T-helper 1 cell (primary cell): ENCODE measurements at places on chromosomes 6 and 20.

GRCh38 chr6:16183187-16183664 lies 54.3 kb downstream of the MYLIP start:
- DNase-seq: no peak

- no peak for DNase-seq
These were observed at the start of gene FAM162B for GRCh38 chr6:116764961-116765841. FAM162B (minus strand) TSS chr6:116765719; CDS start chr6:116765576, 143 bp downstream.

GRCh38 chr6:15796844-15797243 lies 134.0 kb upstream of the DTNBP1 start:
- DNase-seq: no peak

DNA sequence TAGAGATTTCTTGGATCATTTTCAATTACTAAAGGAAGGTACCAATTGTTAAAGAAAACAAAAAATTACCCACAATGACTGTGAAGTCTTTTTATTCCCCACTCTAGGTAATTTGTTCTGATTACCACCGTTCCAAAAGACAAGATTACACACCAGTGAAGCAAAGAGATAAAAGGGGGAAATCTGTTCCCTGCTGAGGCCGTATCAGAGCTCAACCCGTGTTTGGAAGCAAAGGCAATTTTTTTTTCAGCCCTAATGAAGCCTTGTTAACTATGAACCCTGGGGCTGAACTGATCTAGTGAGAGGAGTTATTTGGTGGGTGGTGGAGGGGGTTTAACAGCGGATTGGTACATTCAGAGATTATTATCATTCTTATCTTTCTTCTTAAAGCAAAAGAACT lies 128.5 kb downstream of the ALDH8A1 start:
- DNase-seq: no peak

DNA sequence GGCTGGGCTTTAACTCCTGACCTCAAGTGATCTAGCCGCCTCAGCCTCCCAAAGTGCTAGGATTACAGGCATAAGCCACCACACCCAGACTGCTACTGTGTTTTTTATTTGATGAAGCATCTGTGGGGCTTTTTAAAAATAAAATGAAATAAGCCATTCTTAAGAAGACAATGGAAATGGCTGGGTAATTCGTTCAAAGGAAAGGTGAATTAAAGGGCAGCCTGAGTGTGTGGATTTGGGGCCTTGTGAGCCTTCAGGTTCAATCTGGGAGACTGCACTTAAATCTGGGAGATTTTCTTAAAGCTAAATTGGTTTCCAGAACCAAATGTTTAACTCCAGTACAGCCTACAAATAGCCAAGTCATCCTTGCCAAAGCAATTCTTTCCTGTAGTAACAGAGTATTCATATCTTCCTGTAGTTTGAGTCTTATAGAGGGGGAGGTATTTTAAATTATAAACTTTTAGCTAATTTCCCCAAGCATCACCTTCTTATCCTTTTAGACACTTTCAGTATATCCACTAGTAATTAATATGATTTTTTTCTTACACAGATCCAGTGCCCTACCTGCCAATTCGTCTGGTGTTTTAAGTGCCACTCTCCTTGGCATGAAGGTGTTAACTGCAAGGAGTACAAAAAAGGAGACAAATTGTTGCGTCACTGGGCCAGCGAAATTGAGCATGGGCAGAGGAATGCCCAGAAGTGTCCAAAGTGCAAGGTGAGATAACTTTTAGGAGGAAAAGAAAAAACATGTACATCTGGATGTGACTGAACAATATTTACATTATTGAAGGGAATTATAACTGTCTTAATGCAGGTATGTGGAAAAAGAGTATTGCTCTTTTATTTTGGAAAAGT lies 95.4 kb downstream of the RNF217 start:
- DNase-seq: no peak

DNA sequence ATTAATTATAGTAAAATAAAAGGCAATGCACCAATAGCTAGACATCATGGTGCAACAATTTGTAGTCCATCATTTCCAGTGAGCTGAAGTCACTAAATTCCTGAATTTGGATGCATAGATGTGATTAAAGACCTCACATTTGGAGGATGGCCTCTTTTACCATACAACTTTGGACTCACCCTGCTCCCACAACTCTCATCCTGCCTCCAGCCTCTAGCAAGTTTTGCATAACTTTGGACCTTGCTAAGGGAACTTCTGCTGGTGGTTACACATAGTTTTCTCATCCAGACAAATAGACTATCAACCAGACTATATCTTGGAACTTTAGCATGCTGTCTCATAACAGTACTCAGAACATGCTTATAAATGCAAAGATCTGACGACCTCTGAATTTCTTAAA lies 12.8 kb upstream of the ELOVL2 start:
- no peak for DNase-seq

- no peak for DNase-seq
These were observed 55.9 kb downstream of the MAP3K5 start for GRCh38 chr6:136736281-136736960.

- peak; percentile 30 for DNase-seq
These were observed 25.6 kb downstream of the WRNIP1 start for GRCh38 chr6:2790588-2791449.

DNA sequence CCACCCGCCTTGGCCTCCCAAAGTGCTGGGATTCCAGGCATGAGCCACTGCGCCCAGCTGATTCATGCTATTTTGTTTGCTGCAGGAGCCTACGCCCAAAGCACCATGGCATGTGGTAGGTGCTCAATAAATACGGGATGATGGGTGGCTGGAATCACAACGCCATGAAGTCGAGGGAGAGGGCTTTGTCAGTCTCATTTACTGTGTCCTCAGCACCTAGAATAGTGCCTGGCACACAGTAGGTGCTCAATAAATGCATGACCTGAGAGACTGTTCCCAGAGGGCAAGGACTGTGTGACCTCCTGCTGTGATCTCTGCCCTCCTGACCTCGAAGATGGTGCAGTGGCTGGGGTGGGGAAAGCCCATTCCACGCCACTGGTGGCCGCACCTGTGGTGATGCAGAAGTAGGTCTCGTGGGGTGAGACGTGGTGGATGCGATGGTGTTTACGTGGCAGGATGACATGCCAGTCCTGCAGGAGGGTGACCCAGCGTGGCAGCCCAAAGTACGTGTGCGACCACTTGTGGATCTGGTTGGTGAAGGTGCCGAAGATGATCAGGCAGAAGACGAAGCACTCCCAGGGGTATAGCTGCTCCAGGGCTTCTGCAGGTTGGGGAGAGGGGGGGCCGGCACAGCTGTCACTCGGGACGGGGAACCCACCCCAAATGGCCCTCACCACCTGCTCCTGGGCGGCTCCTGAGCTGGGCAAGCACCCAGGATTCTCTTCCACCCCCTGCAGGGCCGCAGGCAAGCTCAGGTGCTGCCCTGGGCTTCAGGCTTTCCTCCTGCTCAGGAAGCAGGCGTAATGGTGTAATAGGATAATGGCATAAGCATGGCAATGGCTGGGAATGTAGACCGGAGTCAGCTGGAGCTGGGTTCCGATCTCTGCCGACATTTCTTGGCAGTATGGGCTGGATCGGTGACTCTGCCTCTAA lies 14.9 kb upstream of the UBE2V1 start:
- no peak for DNase-seq

- no peak for DNase-seq
These were observed 631.2 kb upstream of the SYNCRIP start for GRCh38 chr6:86273936-86274335.

DNA sequence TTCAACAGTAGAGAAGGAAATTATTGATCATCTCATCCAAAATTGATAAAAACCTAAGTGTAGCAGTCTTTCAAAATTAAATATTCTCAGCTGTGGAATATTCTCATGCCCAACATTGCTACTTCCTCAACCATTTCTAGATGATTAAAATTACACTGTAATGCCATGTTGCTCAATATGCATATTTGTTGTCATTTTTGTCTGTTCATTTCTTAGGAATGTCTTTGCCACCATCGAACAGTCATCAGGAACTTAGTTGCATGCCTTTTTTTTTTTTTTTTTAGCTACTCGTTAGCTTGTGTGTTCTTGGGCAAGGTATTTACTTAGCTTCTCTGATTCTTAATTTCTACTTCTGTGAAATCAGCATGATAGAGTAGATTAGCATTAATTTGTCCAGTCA lies 188.6 kb downstream of the DTNBP1 start:
- no peak for DNase-seq

DNA sequence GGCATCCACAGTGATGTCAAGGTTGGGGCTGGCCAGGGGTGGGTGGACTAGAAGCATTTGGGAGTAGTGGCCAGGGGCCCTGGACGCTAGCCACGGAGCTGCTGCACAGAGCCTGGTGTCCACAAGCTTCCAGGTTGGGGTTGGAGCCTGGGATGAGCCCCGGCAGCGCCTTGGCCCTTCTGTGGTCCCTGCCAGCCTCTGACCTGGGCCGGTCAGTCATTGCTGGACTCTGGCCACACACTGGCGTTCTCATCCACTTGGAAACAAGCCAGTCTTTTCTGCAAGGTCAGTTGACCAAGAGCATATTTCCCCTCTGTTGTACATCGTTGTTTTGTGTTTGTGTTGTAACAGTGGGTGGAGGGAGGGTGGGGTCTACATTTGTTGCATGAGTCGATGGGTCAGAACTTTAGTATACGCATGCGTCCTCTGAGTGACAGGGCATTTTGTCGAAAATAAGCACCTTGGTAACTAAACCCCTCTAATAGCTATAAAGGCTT lies 8.4 kb downstream of the PSMA7 start:
- DNase-seq: no peak

- DNase-seq: no peak
These were observed 216.4 kb downstream of the UNC5CL start for GRCh38 chr6:40822619-40823018.

DNA sequence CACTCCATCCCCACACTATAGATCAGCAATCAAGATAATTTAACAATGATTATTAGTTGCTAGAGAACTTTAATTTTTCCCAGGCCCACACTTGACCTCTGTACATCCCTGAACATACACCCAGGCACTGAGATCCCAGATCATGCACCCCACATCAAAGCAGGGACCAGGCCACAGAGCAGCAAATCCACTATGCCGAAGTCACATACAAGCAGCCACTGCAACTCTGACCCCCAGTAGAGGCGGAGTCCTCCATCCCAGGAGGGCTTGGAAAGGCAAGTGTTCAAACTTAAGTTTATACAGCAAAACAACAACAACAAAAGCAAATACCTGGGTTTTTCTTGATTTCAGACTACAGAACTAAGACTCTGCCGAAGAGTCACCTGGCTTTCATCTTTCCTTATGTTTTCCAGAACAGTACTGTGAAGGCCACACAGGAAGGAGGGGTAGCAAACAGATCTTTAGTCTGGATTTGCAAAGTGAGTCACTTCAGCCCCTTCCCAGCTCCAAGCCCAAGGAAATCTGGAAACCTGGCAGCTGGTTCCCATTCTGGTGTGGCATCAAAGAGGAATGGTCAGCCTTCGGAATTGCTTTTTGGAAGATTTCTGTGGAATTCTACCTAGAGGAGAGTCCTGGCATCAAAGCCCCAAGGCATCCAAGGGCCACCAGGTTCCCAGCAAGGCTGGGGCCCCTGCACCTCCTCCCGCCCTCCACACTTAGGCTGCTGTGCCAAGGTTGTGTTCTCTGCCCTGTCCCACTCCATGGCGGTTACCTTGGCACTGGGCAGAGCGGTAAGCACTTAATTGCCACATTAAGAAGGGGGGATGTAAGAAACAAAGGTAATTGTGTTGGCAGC lies 7.3 kb downstream of the JAG1 start:
- DNase-seq: no peak

DNA sequence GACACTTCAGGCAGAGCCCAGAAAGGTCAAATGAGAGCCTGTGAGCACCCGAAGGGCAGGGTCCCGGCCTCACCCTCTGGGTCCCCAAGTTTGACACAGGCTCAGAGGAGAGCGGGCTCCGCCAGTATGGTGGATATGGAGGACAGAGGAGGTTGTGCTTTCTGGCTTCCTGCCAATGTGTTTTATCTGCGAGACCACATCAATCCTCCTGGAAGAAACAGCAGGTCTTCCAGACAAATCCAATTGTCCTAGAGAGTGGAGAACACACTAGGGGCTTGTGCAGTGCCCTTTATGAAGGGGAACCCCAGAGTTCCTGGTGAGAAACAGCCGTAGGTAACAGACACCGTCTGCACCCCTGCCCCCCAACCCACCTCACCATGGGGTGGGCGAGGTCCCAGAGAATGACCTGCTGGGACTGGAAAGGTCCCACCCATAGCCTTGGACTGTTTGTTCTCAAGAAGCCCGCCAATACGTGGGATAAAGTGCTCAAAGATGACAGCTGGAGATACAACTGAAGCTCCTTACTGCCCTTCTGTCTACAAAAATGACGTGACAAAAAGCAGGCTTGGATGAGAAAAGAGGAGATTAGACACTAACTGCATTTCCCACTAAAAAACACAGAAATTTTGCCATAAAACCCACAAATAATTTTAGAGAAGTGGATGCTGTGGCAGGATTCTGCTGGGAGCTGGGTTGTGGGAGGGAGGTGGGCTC lies 23.9 kb upstream of the SSTR4 start:
- DNase-seq: no peak

- DNase-seq: no peak
These were observed 10.9 kb downstream of the FOXQ1 start for GRCh38 chr6:1322696-1323219.

DNA sequence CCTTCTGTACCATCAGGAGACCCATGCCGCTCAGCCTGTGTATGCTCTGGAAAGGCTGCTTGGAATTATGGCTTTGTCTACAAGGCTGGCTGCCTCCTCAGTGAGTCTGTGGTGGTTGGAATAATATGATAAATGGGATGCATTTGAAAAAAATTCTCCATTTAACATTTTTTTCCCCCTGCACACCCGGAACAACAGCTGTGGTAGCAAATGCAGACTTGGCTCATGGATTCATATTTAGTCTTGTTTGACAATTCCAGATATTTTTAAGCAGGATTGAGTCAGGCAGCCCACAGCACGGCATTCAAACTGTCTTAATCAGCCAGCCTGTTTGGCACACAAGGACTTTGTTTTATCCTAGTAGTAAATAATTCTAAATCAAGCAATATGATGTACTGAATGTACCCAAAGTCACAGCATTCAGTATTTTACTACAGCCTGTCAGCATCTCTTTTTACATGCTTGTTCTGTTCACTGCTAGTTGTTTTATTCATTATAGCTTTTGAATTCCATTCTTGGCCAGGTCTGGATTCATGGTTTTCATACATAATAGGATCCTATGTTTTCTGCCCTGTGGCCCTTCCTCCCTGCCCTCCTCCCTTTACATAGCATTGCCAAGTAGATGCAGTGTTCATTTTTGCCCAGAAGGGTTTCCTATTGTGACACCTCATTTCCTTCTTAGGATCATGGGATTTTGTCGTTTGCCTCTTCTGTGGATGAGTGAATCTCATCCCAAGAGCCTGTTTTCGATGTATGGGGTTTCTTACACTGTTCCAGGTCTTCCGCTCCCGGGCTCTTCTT lies 68.1 kb downstream of the LRRC1 start:
- DNase-seq: no peak

DNA sequence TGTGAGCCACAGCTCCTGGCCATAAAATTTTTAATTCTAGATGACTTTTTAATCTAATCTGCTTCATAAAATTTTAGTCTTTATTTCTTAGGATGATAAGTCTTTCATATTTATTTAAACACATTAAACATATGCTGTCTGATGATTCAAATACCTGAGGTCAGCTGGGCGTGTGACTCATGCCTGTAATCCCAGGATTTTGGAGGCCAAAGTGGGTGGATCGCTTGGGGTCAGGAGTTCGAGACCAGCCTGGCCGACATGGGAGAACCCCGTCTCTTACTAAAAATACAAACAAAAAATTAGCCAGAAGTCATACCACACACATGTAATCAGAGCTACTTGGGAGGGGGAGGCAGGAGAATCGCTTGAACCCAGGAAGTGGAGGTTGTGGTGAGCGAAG lies 53.1 kb downstream of the RBM24 start:
- no peak for DNase-seq
